Amniotic stem cell (primary cell): ENCODE measurements at places on chromosomes 5 and 9.

DNA sequence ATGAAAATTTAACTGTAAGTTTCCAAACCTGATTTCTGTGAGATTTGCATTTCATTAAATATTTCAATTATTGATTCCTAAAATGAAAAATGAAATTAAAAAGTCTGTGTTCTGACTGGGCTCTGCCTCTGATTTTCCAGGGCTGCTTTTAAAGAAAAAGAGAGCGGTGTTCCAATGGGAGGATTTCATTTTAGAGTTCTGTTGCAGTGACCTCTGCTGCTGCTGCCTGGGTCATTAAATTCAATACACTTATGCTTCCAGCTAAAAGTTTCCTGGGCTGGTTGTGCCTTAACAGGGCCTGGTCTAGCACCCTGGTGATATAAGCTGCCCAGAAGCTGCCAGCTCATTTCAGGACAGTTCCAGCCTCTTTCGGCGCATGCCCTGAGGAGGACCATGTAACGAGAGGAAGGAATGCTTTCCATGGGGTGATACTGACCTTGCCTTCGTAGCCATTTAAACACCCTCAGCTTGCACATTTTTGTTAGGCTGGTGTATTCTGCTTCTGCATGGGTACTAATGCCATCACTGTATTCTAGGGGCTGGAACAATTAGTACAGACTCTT lies 93.3 kb downstream of the TMEM174 start:
- DNase-seq: no peak

DNA sequence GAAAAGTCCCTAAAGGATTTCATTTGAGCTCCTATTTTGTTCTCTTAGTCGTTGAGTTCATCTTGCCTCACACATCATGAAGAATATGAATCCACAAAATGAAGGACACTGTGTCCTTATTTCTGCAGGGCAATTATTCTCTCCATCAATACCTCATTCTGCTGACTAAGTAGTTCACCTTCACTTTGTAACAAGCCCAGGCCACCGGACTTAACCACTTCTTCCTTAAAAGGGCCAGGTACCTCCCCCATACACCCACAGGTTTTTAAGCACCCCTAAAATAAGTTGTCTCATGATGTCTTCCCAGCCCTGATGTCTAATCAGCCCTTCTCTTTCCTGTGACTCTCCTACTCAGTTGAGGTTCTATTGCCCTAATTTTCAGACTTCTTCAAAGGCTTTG lies 67.1 kb upstream of the PLPP6 start:
- no peak for DNase-seq

DNA sequence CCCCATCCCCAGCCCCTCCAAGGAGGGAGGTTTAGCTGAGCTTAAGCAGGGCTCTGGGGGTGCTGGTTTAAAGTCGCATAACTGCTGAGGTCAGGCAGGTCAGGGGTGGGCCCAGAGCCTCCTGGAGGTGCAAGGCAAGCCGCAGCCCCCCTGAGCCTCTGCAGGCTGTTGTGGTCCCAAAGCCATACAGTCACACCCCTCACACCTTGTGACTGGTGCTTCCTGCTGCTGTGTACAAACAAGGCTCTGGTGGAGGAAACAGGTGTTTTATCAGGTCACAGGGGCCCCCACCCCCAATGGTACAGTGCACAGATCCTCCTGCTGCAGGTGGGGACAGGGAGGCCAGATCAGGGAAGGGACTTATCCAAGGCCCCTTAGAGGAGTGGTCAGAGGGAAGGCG lies 8.0 kb downstream of the TCF7 start:
- DNase-seq: no peak

GRCh38 chr5:15831408-15831807 lies 331.4 kb downstream of the FBXL7 start:
- no peak for DNase-seq

DNA sequence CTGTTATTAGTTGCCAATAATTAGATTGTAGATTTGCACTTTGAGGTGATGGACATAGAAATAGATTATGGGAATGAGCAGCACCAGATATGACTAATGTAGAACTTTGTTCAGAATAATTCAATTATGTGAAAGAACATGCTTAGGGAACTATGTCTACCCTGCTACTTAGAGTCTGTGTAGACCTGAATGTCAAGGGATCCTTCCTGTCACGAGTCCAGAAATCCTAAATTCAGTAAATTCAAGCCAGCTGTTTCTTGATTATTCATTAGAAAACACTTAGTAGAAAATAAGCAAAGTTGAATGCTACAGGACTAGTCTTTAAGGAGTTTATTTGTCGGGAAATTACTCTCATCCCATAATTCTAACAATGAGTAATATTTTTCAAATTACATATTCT lies 887.3 kb upstream of the SEMA6A start:
- DNase-seq: no peak

DNA sequence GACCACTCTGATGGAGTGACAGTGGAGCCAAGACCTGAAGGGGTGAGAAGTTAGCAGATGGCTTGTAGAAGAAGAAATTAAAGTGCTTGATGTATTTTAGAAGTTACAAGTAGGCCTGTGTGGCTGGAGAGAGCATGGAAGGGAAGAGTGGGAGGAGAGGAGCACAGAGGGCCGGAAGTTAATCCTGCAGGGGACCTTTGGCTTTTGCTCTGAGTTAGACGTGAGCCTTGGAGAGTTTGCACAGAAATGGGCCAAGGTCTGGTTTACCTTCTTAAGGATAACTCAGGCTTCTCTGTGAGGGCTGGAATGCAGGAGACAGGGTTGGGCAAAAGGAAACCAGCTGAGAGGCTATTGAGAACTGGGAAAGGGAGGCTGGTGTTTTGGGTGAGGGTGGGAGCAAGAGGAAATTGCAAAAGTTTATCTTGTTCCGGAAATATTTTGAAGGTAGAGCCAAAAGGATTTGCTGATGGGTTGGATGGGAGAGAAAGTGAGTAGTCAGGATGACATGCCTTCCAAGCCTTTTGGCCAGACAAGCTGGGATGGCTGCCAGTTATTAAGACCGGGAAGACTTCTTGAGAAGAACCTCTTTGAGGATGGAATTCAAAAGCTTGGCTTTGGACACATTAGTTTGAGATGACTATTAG lies 17.5 kb upstream of the F2RL1 start:
- DNase-seq: no peak

DNA sequence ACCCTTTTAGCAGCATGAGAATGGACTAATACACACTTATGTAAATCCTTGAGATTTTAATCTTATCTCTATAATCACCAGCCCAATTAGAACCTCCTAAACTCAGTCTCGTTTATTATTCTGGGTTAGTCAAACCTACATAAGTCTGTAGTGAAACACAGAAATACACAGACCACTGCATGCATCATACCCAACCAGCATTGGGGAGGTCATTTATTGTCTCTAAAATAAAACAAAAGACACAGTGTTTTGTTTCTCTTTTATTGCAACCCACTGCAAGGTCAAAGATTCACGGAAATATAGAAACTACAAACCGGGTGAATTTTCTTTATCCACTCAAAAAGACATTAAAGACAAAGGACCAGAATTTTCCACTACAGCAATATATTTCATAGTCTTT lies 188.1 kb upstream of the EFNA5 start:
- no peak for DNase-seq
